ENCODE measurements at places on chromosomes 5 and 9. TPM values are rescaled to one million over a fixed set of nuclear protein-coding genes. Genes with fewer than 3 reads are reported as not detected.

UBE2QL1 gene
- not detected for total RNA-seq

GRCh38 chr9:3783156-3783555, 257.4 kb upstream of the RFX3 start:
- H3K4me3 ChIP-seq = no peak overlapping the region
- no peaks in the 10 kb centered on the region for H3K36me3 ChIP-seq
- DNase-seq = no peak

DNA sequence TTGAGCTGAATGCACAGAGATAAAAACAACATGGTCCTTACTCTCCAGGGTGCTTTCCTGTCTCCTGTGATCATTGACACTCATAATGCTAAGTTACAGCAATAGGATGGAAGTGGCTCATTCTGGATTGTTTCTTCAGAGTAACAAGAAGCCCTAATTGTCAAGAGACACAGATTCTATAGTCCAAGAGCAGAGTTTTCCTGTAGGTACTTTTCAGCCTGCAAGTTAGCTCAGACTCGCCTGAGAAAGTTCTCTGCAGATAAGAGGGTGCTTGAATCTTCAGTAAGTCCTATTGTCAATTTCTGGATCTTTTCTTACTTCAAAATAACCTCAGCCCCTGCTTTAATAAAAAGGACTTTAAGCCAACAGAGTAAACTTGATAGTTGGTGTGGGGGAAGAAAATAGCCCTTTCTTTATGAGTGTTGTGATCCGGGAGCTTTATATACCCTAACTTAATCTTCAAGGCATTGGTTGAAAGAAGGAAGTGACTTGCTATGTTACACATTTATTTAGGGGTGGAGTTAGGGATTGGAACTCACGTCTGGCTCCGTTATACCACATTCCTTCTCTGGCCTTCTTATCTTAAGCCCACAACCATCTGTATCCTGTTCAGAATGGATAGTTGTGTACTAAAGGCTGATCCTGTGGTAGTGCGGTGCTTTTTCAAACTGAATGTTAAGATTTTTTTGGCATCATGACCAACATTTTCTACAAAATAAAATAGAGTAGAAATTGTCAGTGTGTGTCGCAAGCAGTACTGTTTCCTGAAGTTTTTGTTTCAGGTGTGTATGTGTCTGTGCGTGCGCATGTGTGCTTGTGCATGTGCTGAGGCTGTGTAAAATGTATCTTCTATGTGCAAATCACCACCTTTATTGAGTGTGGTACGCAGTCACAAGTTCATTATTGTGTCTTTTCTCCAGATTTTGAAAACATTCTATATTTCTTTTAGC, 173.9 kb downstream of the WDR70 start:
- DNase-seq = peak; percentile 90
- peaks cover 7% of the 10 kb centered on the region for H3K4me1 ChIP-seq
- no peak overlapping the region for H3K27ac ChIP-seq
- H3K36me3 ChIP-seq = no peaks in the 10 kb centered on the region
- H3K4me3 ChIP-seq = no peak overlapping the region

SPATA31A3 gene
- total RNA-seq = not detected

DNA sequence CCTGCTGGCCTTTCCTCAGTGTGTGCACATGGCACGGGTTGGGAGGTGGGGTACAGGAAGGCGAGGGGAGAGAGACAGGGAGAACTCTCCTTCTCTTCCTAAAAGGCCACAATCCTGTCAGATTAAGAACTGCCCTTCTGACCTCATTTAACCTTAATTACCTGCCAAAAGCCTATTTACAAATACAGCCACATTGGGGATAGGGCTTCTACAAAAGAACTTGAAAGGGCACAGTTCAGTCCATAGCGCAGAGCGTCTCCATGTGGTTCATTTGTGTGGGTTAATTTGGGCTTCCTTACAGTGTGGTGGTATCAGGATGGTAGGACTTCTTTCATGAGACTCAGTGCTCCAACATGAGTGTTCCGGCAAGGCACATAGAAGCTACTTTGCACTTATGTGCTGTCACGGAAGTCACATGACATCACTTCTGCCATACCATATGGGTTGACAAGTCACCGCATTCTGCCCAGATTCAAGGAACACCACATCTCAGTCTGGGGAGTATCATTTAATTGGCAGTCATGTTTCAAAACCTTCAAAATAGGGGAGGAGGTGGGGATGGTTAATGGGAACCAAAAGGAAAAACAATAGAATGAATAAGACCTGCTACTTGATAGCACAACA, 46.8 kb downstream of the NLN start:
- H3K4me3 ChIP-seq = no peak overlapping the region
- peaks cover 2% of the 10 kb centered on the region for H3K36me3 ChIP-seq
- no peak for DNase-seq
- no peaks in the 10 kb centered on the region for H3K27me3 ChIP-seq

- H3K36me3 ChIP-seq = peaks cover 12% of the 10 kb centered on the region
- no peak for DNase-seq
- H3K27me3 ChIP-seq = no peaks in the 10 kb centered on the region
- H3K27ac ChIP-seq = no peak overlapping the region
These were observed 10.8 kb downstream of the C5orf15 start for GRCh38 chr5:133957591-133957990.

GRCh38 chr5:80408484-80409366, 861 bp downstream of the ZFYVE16 start:
- peak overlapping the region; percentile 75 for H3K4me3 ChIP-seq
- no peaks in the 10 kb centered on the region for H3K27me3 ChIP-seq
- peaks cover 3% of the 10 kb centered on the region for H3K4me1 ChIP-seq
- peak overlapping the region; percentile 80 for H3K27ac ChIP-seq
- DNase-seq = peak; percentile 38

GOLPH3 gene
- 59.7 TPM for total RNA-seq

DNA sequence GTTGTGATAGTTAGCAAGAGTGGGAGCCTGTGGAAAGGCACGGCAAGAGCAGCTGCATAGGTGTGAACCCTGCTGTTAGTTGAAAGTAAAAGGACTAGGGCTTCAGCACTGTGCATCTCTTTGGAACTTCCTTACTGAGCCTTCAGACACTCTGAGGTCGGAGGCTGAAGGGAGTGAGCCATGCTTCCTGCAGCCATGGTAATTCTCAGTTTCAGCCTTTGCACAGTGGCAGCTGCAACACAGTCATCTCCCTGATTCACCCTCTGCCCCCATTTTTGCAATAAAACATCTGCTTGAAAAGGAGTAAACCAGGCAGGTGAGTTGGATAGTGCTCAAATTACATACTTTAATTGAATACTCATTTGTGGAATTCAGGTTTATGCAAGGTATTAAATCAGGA, 6.5 kb upstream of the TLE4 start:
- H3K27me3 ChIP-seq = no peaks in the 10 kb centered on the region
- peaks cover 2% of the 10 kb centered on the region for H3K4me1 ChIP-seq
- peak; percentile 72 for DNase-seq

DNA sequence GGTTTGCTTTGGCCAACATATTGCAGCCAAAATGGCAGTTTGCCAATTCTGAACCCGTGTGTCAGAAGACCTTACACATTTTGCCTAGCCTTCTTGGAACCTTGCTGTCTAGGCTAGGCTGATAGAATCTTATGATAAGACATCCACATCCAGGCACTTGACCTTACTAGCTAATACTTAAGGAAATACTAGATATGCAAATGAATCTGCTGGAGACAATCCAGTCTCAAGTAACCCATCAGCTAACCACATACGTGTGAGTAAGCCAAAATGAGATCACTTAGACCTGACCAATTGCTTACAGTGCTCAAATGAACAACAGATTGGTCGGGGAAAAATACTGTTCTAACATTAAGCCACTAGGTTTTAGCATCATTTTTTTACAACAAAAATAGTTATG, 1504.6 kb upstream of the CDH9 start:
- no peaks in the 10 kb centered on the region for H3K36me3 ChIP-seq
- no peak overlapping the region for H3K27ac ChIP-seq

AK6 gene
- 38.6 TPM for total RNA-seq

GRCh38 chr5:175861337-175862130, 9.8 kb upstream of the CPLX2 start:
- no peak for DNase-seq
- H3K36me3 ChIP-seq = no peaks in the 10 kb centered on the region
- H3K27ac ChIP-seq = no peak overlapping the region
- H3K4me3 ChIP-seq = no peak overlapping the region

CDH18 gene
- 1.1 TPM for total RNA-seq

DNA sequence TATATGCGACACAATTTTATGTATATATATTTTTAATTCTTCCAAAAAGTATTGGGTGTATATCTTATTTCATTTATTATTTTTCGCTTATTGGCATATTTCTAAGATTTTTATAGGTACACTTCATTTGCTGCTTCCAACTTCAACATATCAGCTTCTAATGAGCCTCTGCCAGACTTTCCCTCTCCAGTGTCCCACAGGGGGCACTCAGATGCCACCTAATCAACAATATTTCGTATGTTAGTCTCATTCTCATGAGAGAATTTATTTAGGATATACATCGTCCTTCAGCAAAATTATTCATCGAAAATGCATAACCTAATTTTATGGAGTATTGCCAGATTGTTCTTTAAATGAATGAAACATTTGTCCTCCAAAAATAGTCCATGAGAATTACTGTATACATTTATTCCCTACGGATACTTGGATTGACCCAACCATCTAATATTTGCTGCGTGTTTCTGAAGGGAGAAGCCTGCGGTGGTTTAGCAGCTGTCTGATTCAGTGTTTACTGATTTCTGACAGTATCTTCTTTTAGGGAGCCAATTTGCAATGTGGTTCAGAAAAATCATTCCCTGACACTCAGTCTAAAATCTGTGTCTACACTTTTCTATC, 100.6 kb upstream of the SELENOP start:
- no peak overlapping the region for H3K27ac ChIP-seq
- no peak overlapping the region for H3K4me3 ChIP-seq

GRCh38 chr9:130689937-130690700, 3.5 kb upstream of the EXOSC2 start:
- DNase-seq = peak; percentile 94
- no peaks in the 10 kb centered on the region for H3K27me3 ChIP-seq
- H3K27ac ChIP-seq = 0 out of 2 replicates have a peak overlapping the region, but pooled peaks have one; percentile 35
- no peaks in the 10 kb centered on the region for H3K4me1 ChIP-seq
- H3K36me3 ChIP-seq = peaks cover under 1% of the 10 kb centered on the region

FOXD4L6 gene
- total RNA-seq = not detected

Measured in IMR-90 (cell line).